Right forelimb (tissue), 1 donor: ENCODE measurements at places on chromosomes 5 and 9.

- DNase-seq, result no peak
Measured at GRCh38 chr5:153700940-153701339, 210.5 kb downstream of the GRIA1 start.

- DNase-seq, result peak; percentile 71
Measured at GRCh38 chr5:142540922-142541422, 144.9 kb downstream of the FGF1 start.

DNA sequence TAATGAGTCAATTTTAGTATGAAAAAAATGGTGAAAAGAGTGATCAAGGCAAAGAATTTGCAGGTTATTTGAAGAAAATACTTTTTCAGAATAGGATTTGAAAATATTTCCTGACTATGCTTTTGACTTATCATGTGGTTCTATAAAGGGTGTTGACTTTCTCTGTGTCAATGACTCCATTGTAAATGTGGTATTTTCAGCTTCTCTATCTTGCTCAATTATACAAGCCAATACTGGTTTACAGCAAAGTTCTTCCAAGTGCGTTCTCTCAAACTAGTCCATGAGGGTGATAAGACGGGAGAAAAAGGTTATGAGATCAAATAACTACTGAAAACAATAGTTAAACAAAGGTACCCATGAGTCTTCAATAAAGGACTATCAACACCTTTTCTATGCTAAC lies 21.7 kb downstream of the IL33 start:
- no peak for DNase-seq

DNA sequence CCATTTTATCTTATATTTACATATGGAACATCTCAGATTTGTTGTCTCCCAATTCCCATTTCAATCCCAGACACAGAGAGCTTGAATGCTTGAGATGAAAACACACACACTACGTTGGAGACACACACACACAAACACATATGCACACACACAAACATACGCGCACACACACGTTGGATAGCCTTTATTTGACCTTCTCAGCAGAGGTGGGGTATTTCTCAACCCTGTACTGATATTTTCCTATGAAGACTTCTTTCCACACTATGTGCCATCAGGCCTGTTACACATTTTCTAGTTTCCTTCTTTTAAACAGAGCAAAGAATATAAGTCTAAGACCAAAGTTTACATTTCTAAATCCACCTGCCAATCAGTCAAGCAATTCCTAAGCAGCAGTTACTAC lies 291.0 kb downstream of the TAF11L14 start:
- no peak for DNase-seq

DNA sequence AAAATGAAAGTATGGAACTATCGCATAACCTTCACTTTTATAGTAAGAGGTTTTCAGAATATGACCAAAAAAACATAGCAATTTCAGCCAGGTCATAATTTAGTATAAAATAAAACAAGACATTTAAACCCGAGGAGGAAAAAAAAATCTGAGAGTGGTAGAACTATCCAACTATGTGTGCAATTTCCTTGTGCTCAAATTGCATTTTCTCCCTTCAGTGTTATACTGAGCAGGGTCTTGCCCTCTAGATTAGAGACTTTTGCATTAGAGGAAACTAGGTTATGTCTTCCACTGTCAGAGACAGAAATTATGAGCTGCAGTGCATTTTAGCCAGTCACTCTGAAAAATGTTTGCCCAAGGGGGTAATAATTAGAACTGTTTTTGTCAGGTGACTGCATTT lies 330.6 kb downstream of the NR2F1-AS1 start:
- DNase-seq, result no peak

DNA sequence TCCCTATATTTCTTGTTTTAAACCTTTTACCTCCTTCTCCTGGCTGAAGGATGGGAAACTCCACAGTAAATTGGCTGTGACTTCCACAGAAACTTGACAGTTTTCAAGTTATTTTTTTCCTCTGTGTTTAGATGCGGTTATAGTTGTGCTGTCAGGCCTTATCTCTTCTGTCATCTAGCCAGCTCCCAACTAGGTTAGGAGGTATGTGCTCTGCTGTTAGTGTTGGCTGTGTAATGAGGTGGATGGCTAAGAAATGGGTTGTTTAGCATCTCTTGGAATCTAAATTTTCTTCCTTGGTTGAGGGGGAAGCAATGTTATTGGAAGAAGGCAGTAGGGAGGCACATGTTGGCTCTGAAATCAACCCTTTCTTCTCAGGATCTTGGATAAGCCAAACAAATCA lies 149.9 kb upstream of the RUSC2 start:
- no peak for DNase-seq

GRCh38 chr5:84603568-84604185 lies 219.0 kb upstream of the EDIL3 start:
- DNase-seq, result peak; percentile 82

DNA sequence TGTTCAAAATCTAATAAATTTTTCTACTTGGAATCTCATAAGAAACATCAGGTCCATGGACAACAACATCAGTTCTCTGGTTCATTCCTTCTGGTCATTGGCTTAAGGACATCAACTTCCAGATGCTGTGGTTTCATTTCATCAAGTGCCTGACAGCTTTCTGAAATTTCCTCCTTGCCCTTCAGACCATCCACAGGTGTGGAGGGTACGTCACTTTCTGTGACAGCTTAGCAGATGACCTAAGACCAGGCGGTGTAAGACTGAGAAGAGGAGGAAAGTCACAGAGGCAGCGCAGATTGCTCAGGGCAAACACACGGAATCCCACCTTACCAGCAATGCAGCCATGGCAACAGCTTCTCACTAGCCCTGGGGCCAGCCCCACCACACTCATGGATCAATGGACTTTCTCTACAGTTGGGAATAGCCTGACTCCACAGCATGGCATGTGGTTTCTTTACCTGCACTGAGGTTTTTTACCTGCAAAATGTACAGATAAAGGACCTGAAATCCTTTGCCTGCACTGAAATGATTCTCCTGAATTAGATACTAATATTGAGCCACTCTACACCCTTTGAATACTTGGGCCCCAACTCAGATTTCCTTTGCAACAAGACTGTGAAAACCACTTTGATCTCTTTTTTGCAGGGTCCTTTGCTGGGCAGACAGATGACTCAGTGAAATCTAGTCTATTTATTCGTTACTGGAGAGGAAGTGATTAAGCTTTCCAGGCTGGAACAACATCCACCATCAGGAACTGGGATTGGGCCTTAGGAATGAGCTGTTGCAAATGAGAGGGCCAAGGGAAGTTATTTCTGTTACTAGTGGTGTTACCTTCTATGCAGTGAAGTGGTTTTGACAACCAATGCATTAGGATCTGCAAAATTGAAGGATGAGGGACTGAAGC lies 26.9 kb downstream of the TICAM2 start:
- no peak for DNase-seq

DNA sequence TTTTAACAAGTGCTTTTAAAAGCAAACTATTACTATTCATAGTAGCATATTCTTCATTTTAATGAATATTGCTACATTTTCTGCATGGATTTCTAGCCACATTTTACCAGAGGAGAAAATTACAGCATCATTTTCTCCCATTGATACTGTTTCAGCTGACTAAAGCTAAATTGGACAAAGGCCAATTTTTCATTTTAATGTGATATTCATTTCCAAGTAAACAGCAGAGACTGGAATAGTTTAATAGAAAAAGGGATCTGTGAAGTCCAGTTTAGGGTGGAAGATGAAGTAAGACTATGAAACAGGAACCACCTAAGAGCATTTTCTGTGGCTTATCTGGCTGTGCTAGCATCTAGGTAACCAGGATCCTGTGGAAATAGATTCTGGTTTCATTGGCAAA lies 128.1 kb downstream of the GIN1 start:
- DNase-seq, result no peak

- DNase-seq, result no peak
Measured at GRCh38 chr9:120876842-120877240, at the start of gene PHF19. Gene PHF19, minus strand, starts transcription at chr9:120877188. Its CDS starts 2,447 bp downstream, at chr9:120874741.

DNA sequence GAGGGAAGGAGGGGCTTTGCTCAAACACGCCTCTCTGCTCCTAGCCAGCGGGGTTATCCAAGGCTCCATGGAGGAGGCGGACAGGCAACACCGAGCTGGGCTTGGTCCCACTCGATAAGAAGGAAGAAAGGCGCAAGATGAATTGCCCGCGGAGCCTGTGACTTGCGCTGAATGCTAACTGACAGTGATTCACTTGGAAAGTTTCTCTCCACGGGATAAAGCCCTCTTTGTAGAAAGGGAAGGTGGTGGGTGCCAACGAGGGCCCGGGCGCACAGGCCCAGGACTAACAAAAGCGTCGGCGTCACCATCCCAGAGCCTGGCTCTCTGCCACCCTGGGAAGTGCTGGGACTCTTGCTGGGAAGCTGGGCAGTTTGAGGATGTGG lies 76.0 kb downstream of the VAV2 start:
- no peak for DNase-seq

- no peak for DNase-seq
Measured at GRCh38 chr9:2255128-2255527, 240.0 kb downstream of the SMARCA2 start.

DNA sequence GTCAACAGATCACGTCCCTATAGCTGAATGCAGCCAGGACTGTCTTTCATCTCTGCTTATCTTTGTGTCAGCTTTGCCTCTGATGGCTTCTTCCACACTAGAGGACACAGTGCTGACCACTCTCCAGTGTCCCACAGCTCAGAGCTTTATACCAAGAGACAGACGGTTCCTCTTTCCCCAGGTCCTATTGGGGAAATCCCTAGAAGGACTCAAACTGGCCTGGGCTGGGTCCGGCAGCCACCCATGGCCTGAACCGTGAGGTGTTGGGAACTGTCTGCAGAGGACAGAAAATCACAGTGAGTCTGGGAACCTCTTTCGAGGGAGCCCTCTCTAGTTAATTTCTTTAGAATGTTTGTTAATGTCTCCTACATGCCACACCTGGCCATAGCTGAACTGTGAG lies 68.3 kb upstream of the SHB start:
- no peak for DNase-seq

GRCh38 chr5:90529939-90530677 lies 724 bp upstream of the LYSMD3 start:
- no peak for DNase-seq

DNA sequence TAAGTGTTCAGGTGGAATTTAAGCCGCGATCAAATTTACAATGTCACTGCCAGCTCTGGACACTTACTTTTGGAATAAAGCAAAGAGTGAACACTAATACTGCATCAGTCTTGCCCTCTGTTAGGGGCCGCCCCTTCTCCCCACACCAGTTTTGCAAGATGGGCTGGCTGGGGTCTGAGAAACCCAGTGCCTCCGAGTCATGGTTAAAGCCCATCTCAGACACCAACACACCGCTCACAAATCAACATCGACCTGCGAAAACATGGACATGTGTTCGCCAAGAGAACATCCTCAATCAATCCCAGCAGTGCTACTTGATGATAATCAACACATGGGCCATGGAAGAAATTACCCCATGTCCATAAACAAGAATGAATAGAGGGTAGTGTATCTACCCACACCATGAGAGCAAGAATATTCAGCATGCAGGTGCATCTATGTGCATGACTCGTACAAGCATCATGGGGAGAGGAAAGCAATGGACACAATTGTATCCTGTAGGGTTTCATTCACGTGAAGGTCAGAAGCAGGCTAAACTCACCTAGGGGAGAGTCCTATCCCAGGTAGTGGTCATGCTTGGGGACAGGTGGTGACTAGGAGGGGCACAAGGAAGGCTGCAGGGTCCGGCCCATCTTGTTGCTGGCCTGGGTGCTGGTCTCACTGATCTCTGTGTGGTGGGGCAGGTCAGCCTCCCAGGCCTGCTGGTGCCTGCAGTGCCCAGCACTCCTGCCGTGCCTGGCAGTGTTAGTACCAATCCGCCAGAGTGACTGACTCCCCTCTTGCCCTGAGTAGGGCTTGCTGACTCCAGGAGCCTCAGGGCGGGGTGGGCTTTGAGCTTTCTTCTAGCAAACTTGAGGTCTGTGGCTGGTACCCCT lies 5.0 kb downstream of the S1PR3 start:
- DNase-seq, result peak; percentile 42

- DNase-seq, result no peak
Measured at GRCh38 chr9:33190021-33190705, 23.0 kb upstream of the B4GALT1 start.

GRCh38 chr5:175444060-175444904 lies at the start of gene DRD1:
Gene DRD1, minus strand, starts transcription at chr5:175444182. Its CDS starts 1,083 bp downstream, at chr5:175443099.
- peak; percentile 53 for DNase-seq

- no peak for DNase-seq
Measured at GRCh38 chr5:178902849-178903248, 7.1 kb downstream of the ZFP2 start.

GRCh38 chr5:127400539-127400938 lies 109.9 kb downstream of the MEGF10 start:
- DNase-seq, result no peak

- DNase-seq, result no peak
Measured at GRCh38 chr9:130895481-130896232, 955 bp downstream of the QRFP start.

DNA sequence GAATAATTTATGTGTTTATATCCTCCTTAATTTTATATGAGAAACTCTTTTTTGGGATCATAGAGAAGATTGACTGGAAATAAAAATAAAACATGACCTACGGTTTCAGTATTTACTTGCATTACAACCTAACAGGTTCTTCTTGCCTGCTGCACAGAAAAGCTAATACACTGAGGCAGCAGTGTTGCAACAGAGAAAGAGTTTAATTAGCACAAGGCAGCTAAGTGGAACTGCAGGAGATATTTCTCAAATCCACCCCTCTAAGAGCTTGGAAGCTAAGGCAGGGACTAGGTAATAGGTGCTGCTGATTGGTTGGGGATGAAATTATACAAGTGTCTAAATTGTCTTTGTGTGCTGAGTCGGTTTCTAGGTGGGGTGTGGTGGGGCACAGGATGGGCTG lies 380.9 kb downstream of the DIRAS2 start:
- no peak for DNase-seq

DNA sequence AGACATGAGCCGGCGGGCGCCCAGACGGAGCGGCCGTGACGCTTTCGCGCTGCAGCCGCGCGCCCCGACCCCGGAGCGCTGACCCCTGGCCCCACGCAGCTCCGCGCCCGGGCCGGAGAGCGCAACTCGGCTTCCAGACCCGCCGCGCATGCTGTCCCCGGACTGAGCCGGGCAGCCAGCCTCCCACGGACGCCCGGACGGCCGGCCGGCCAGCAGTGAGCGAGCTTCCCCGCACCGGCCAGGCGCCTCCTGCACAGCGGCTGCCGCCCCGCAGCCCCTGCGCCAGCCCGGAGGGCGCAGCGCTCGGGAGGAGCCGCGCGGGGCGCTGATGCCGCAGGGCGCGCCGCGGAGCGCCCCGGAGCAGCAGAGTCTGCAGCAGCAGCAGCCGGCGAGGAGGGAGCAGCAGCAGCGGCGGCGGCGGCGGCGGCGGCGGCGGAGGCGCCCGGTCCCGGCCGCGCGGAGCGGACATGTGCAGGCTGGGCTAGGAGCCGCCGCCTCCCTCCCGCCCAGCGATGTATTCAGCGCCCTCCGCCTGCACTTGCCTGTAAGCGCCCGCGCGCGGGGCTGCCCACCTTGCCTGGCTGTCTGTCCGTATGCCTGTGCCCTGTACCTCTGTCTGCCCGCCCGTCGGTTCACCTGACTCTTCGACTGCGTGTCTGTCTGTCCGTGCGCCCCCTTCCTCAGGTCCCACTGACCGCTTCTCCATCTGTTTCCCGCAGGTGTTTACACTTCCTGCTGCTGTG lies 412 bp downstream of the FGF18 start:
- DNase-seq, result no peak

GRCh38 chr5:135004376-135004775 lies 29.7 kb downstream of the PITX1 start:
- no peak for DNase-seq
